ENCODE measurements at places on chromosomes 13 and 19.

GRCh38 chr13:26599403-26599802 is 41.9 kb downstream of the WASF3 start:
- no peak for DNase-seq

- DNase-seq, result no peak
These were observed 16.9 kb upstream of the ZNF254 start for GRCh38 chr19:24069905-24070657.

GRCh38 chr19:41175801-41176777 is 16.9 kb upstream of the CYP2S1 start:
- DNase-seq, result peak; percentile 2

DNA sequence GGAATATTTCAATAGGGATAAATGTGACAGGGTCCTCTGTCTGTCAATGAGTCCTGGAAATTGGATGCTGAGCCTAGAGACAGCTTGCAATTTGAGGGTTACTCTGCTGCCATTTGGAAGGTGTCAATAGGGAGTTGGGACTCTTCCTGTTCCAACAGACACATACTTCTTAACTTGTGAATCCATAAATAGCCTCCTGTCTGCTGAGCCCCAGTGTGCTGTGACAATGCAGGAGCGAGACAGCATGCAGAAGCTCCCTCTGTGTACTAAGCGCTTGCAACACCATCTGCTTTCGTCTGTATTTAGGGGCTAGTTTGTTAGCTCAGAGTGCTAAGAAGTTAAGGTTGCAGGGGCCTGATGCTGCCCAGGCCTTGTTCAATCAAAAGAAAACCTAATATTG is 58.5 kb upstream of the GPR12 start:
- DNase-seq, result no peak

DNA sequence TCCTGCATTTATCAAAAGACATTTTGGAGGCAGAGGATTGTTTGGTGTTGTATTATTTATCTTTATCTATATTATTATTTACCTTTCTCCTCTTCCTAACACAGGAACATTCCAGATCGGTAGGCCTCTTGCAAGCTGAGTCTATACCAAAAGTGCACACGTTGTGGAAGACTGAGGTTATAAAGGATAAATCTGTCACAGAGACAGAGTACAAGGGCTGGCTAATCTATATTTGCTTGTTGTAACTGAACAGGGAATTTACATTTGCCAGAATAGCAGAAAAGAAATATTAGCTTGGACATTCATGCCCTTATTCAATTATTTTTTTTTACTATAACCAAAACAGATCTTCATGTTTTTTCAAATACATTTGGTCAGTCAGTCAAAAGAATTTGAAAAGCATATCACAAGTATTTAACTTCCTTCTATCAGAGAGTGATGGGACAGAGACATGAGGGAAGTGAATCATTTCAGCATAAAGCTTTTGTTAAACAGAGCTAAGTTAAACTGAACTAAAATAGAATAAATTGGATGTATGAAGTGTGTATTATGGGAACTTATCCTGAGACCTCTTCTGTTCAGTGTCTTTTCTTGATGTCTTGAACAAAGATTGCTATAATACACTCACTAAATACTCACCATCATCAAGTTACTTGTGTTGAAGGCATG is 352.5 kb downstream of the DNAJC15 start:
- no peak for DNase-seq

DNA sequence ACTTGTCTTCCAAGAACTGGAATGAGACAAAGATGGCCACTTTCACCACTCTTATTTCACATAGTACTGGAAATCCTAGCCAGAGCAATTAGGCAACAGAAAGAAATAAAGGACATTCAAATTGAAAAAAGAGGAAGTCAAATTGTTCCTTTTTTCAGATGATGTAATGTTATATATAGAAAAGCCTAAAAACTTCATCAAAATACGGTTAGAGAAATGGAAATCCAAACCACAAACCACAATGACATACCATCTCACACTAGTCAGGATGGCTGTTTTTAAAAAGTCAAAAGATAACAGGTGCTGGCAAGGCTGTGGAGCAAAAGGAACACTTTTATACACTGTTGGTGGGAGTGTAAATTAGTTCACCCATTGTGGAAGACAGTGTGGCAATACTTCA is 113.3 kb upstream of the SPRY2 start:
- no peak for DNase-seq

- no peak for DNase-seq
These were observed 8.7 kb downstream of the IFNL1 start for GRCh38 chr19:39304701-39305571.

DNA sequence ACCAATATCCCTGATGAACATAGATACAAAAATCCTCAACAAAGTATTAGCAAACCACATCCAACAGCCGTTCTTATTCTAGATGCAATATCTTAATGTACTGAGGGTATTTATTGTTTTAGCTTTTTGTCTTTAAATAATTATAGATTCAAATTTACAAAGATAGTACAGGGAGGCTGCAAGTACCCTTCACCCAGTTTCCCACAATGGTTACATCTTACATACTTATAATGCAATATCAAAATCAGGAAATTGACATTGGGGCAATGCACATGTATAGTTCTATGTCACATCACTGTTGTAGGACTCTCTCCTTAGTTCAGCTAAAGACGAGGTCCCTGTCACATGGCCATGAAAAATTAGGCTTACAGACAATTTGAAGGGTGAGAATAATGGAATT is 75.8 kb downstream of the RUBCNL start:
- DNase-seq, result no peak

GRCh38 chr19:47176627-47177090 is 46.0 kb downstream of the SAE1 start:
- no peak for DNase-seq

- no peak for DNase-seq
These were observed 30.3 kb downstream of the RASA3 start for GRCh38 chr13:114102131-114102520.

GRCh38 chr19:33442706-33443105 is 69.2 kb downstream of the CEBPG start:
- no peak for DNase-seq

DNA sequence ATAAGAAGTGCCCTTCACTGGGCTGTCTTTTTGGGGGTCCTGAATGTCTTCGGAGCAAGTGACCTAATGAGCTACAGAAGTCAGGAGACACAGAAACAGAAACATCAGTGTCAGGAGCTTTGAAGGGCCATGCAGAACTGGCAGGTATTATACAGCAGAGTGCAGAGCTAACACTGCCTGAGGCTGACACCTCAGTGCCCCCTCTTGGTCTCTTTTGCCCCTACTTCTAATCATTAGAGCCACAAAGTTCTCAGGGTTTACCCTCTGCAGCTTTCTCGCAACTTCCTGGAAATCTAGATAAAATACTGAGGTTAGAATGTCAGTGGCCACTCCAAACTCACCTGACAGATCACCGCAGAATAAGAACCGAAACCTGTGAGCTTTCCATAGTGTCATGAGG is 172.7 kb downstream of the B3GLCT start:
- DNase-seq, result no peak

- no peak for DNase-seq
These were observed 6.9 kb downstream of the LGALS7 start for GRCh38 chr19:38766276-38767047.

GRCh38 chr13:54852831-54853230 is 1824.2 kb downstream of the OLFM4 start:
- no peak for DNase-seq

- no peak for DNase-seq
These were observed 165.2 kb downstream of the SHISA2 start for GRCh38 chr13:25886438-25887214.

GRCh38 chr13:95451656-95452055 is 100.9 kb upstream of the CLDN10 start:
- no peak for DNase-seq

- no peak for DNase-seq
These were observed 1.6 kb downstream of the LMNB2 start for GRCh38 chr19:2454962-2455850.

DNA sequence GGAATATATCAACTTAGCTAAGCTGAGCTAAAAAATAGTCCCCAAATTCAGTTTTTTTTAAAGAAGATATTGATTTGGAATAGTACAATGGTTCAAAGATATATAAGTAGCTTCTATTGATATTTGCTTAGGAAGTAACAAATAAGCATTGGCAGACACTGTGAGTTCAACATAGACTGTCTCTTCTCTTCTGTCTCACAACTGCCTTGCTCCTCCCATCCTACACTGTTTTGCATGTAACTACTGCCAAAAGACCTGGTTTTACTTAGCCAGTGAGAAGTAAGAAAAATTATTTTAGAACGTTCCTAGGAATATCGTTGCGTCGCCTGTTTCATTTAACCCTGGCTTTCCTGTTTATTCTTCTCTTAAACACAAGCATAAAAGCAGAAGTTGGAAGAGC is 859.0 kb upstream of the SPRY2 start:
- DNase-seq, result no peak

- no peak for DNase-seq
These were observed 483.4 kb upstream of the PCDH9 start for GRCh38 chr13:67713571-67713970.

- DNase-seq, result no peak
These were observed 1.4 kb downstream of the KCTD15 start for GRCh38 chr19:33797802-33798671.

DNA sequence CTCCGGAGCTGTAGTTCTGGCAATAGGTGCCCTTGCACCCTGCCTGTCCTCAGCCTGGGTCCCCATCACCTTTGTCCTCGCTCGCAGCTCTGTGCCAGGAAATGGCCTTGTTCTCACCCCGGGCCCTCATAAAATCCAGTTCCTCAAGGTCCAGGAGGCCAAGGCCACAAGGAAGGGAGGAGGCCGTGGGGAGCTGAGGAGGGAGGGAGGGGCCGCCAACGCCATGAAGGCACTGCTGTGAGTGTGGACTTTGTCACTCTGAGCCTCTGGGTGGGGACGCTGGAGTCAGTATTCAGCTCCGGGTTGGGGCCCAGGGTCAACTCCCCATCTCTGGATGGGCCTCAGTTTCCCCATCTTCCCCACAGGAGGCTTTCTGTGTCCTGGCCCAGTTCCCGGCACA is 9.2 kb upstream of the GNA11 start:
- no peak for DNase-seq

DNA sequence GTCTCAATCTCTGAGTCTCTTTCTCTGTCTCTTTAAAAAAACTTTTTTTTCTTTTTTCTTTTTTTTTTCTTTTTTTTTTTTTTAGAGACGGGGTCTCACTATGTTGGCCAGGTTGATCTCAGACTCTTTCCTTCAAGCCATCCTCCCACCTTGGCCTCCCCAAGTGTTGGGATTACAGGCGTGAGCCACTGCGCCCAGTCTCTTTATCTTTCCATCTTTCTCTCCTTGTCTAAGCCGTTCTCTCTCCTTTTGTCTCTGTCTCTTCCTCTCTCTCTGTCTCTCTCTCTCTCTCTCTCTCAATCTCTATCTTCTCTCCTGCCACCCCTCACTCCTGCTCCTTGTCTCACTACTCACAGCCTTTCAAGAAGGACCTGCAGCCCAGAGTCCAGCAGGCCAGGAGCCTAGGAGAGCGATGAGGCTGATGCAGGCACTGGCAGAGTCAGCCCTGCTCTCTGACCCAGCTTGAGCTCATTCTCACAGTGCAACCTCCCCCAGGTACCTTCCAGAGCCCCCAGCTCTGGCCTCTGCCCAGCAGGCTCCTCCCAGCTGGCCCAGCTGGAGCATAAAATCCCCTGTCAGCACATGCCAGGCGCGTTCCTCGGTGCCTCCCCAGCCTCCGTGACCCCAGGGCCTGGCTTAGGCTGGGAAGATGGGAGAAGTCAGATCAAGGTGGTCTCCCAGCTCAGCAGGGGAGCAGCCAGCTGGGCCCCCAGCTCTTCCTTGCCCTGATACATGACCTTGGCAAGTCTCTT is at the start of gene NPHS1:
Gene NPHS1, minus strand, starts transcription at position 476 of the 752 bp plus-strand sequence. CDS start 667 bp downstream, outside the sequence.
- no peak for DNase-seq

- DNase-seq, result no peak
These were observed 20.2 kb downstream of the KLK5 start for GRCh38 chr19:50932690-50933083.

- DNase-seq, result no peak
These were observed 31.5 kb upstream of the CEACAM8 start for GRCh38 chr19:42626181-42626580.

DNA sequence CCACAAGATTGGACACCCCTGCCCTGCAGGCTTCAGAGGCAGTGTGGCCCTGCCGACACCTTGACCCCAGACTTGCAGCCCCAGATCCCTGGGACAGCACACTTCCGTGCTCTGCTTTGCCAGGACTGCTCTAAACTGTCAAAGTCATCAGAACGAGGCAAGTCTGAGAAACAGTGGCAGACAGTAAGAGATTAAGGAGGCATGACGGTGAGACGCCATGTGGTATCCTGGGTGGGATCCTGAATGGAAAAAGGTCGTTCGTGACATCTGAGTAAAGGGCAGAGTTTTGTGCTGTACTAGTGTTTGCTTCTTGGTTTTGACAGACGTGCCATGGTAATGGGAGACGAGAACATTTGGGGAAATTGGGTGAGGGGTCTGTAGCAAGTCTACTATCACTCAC is 13.8 kb downstream of the ZNF579 start:
- DNase-seq, result no peak

DNA sequence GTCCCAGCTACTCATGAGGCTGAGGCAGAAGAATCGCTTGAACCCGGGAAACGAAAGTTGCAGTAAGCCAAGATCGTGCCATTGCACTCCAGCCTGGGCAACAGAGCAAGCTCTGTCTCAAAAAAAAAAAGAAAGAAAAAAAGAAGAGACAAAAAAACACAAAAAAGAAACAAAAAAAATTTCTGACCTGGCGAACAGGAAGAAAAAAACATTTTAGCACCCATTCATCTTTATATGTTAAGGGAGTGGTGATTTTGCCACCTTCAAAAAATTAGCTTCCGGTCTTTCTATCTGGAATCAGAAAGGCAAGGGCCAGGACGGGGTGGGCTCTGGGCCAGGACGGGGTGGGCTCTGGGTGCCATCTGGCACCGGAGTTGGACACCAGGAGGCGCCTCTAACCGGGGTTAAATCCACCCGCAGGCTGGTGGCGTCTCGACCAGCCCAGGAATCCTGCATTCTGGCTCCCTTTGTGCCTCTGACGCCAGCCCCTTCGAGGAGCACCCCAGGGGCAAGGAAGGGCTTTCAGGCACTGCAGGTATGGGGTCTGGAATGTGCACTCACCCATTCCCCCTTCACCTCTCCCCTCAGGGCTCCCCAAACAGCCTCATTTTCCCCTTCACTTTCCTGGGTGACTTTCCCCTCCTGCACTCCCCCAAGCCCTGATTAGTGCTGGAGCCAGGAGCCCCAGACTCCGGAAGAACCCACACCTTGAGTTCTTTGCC is 10.4 kb upstream of the ZSWIM4 start:
- no peak for DNase-seq

GRCh38 chr19:46955813-46956371 is 63.7 kb upstream of the NPAS1 start:
- no peak for DNase-seq

Measured in stimulated activated CD8-positive, alpha-beta memory T cell treated with anti-CD3 and anti-CD28 coated beads, Interleukin-4, amount 100 ng/mL, for 1 hour (primary cell).